ENCODE measurements at places on chromosomes 7 and 10. TPM values are rescaled to one million over a fixed set of nuclear protein-coding genes. Genes with fewer than 3 reads are reported as not detected.

GRCh38 chr10:116306847-116307246, 17.4 kb upstream of the CCDC172 start:
- DNase-seq, result no peak

GRCh38 chr10:91434041-91434440, 23.9 kb downstream of the HECTD2 start:
- no peak for DNase-seq

GRCh38 chr7:47384755-47385535, 197.0 kb downstream of the TNS3 start:
- DNase-seq, result no peak

DNA sequence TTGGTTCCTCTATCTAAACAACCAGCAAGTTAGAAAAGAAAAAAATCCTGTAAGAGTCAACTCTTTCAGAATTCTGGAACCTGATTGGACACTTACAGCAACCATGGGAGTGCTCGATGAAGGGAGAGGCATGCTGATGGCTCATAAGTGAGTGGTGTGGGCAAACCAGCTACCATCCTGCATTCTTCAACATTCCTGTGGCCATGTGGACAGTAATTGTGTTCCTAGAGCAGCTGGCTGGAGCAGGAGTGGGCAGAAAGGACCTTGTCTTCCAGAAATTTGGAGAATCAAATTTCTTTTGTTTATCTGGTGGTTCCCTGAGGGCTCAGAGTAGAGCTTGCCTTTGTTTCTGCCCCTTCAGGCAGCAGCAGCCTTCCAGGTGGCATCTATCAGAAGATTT, 22.5 kb upstream of the MYL7 start:
- no peak for DNase-seq

DNA sequence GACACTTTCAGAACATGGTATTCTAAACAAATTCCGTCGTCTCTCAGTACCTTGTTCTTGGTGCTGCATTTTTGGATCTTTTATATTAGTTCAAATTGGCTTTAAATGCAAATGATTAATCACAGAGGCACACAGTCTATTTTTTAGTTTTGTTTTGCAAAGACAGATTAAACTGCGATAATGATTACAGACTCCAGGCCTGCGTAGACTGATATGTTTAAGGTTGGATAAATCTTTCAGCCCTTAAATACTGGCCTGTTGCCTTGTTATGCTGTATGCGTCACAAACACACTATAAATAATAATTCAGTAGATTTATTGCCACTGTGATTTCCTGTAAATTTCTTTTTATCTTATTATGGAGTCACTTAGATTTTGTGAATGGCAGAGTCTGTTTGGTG, 19.3 kb downstream of the CACNB2 start:
- DNase-seq, result no peak

DNA sequence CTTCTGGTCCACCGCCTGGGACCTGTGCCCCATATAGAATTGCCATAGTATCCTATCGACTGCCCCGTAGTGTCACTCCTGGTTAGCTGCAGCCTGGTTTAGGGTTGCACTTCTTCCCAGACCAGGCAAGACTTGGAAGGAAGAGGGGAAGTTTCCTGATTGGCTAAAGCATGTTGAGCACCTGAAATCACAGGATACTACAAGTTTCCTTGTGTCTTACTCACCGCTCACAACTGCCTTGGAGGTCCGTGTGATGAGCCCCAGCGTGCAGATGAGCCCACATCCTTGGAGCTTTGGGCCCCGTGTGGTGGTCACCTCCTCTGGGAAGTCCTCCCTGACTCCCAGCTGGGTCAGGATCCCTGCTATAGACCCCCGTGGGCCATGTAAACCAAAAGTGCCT, 73.9 kb upstream of the GTF2I start:
- DNase-seq, result no peak

The TRIM24 gene
- 14.9 TPM for total RNA-seq

The UBTD1 gene
- 2.7 TPM for total RNA-seq

The AIFM2 gene
- total RNA-seq, result 9.5 TPM

The PNLIPRP3 gene
- total RNA-seq, result not detected

The GALNT17 gene
- total RNA-seq, result 0.37 TPM

The LLCFC1 gene
- not detected for total RNA-seq

GRCh38 chr10:98380493-98381339, 34.3 kb downstream of the PYROXD2 start:
- DNase-seq, result no peak

GRCh38 chr7:159329818-159330378, 185.2 kb upstream of the VIPR2 start:
- no peak for DNase-seq

GRCh38 chr7:142405122-142405765, 147.4 kb upstream of the PRSS58 start:
- no peak for DNase-seq

GRCh38 chr10:83765731-83766130, 373.6 kb upstream of the GHITM start:
- no peak for DNase-seq

- DNase-seq, result no peak
Measured at GRCh38 chr7:5397736-5398135, 25.9 kb downstream of the TNRC18 start.

The NRP1 gene
- total RNA-seq, result 55.0 TPM

GRCh38 chr7:148699024-148699781, 500 bp downstream of the CUL1 start:
- DNase-seq, result peak; percentile 70

The GPER1 gene
- 2.9 TPM for total RNA-seq

DNA sequence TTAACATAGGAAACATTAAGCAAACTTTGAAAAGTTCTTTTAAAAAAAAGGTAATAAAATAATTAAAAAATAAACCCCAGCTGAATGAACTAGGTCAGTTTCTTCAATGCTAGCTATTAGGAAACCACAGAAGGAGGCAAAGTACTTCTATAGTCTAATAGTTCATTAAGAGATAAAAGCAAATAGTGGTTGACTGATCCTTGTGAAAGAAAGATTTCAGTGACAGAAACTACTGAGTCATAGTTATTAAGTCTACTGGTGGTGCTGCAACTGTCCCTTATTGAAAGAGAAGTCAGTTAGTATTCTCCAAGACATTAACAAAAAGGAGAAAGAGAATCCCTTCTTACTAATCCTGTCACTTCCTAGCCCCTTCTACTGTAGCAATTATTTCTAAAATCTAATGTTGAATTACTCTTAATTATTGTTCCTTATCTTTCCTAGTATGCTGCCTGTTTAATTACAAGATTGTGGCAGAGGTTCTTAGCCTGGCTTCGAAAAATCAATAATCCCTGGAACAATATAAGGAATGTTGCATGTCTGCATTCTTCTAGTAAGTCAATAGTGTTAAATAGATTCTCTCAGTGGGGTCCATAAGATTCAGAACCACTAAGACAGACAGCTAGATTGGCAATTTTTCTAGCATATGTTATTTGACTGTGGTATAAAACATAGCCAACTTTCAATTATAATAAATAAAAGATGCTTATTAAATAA, 18.2 kb downstream of the TCTN3 start:
- no peak for DNase-seq

DNA sequence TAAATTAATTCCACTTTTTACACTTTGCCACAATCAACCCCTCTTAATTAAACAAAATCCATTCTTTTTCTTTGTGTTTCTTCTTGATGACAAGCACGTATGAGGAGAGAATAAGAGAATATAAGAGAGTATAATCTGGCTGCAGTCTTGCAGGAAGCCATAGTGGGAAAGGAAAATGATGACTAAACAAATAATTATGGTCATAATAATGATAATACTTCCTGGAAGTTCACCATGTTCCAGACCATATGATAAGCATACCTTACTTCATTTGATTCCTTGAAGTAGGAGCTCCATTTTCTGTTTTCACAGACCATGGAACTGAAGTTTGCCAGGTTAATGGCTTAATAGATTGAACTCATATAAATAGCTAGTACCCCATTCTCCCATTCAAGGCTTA, 237.8 kb downstream of the SEMA3D start:
- no peak for DNase-seq

- DNase-seq, result no peak
Measured at GRCh38 chr7:132023466-132023865, 467.0 kb upstream of the PODXL start.

- no peak for DNase-seq
Measured at GRCh38 chr7:142833174-142834048, 21.5 kb upstream of the EPHB6 start.

The C10orf67 gene
- total RNA-seq, result not detected
